ENCODE measurements at places on chromosomes 7 and 10.

- DNase-seq = no peak
Measured at GRCh38 chr7:156423876-156424275, 216.7 kb upstream of the RNF32 start.

GRCh38 chr7:21361413-21362125 is 66.3 kb upstream of the SP4 start:
- DNase-seq = no peak

GRCh38 chr10:79282388-79282787 is 64.9 kb upstream of the PPIF start:
- DNase-seq = no peak

DNA sequence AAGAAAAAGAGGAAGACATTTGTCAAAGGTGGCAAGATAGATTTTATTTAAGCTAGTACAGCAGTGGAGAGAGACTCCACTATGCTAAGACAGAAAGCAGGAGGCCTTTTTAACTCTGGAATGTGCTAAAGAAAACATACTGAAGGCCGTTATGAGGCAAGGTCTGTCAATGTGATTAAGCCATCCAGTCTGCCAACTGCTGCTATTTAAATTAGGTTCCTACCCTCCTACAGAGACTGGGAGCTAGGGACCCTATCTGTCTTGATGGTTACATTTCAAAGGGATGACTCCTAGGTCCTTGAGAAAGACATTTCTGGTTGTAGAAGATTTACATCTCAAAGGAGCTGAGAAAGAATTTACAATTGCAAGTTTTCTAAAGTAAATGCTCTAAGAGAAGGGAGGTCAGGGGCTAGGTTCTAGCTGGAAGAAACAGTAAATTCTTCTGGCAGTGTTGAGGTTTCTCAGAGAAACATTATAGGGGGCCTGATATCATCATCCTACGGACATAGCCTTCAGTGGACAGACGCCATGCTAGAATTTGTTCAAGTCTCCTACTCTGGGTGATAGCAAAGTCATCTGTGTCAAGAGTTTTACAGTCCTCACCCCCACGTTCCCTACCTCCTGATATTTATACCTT is 211.6 kb downstream of the PHF14 start:
- no peak for DNase-seq

DNA sequence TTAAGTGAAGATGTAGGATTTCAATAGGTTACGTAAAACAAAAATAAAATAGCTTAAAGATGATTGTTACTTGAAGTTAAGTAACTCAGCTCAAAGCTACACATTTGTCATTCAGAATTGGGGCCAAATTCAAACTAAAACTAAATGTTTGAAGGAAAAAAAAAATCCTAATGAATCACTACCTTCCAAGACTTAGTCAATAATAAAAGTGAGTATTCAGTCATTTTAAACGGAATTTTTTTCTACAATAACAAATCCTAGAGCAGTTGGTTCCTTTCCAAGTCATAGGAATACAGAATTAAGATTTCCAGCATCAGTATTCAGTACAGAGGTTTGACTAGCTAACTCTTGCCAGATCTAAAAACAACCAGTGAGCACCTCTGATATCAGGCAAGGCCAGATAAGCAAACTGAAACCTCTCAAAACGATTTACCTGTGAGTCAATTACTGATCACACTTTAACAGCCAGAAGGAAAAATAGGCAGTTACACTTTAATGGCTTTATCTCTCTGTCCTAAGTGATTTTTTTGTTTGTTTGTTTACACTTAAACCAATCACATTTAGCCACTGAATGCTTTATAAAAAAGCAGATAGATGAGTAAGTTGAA is 669.8 kb upstream of the ANKRD30A start:
- DNase-seq = no peak

DNA sequence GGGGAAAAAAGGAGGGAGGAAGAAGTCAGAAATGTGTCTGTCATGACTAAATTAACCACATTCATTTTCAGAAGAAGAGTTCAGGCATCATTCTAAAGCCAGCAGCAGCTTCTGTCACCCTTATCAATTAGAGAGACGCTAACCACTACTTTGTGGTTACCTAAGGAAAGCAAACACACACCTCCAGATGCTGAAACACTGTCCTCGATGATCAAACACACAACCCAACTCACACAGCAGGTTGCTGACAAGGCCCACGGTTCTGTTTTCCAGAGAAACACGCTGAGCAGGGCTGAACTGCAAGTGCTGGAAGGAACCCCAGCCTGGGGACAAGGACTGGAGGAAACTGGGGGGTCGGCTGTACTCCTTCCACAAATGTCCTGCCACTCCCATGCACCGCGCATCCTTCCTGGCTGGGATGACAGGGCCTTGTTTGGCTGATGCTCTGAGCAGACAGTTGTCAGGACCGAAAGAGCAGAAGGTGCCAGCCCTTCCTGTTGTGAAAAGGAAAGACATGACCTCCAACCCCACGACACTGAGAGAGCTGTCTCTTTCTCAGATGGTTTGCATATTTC is 36.6 kb downstream of the PRKCQ start:
- no peak for DNase-seq

- DNase-seq = no peak
Measured at GRCh38 chr10:103786020-103786419, 69.4 kb downstream of the SH3PXD2A start.

- no peak for DNase-seq
Measured at GRCh38 chr10:52706332-52707070, 66.1 kb downstream of the MBL2 start.

DNA sequence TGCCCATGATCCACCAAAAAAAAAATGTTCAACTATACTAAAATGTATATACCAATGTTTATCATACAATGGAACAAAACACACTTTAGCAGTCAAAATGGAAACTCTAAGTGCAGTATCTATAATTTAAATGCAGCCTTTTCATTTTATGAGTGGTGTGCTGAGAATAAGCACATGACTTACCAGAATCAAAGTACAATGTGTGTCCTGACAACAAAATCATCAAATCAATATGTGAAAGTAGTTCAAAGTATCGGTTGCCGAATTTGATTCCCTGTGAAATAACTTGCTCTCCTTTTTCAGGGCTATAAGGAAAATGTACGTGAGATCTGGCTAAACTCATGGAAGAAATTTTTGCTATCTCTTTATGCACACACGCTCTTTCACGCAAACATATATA is 16.9 kb upstream of the KIF5B start:
- no peak for DNase-seq

DNA sequence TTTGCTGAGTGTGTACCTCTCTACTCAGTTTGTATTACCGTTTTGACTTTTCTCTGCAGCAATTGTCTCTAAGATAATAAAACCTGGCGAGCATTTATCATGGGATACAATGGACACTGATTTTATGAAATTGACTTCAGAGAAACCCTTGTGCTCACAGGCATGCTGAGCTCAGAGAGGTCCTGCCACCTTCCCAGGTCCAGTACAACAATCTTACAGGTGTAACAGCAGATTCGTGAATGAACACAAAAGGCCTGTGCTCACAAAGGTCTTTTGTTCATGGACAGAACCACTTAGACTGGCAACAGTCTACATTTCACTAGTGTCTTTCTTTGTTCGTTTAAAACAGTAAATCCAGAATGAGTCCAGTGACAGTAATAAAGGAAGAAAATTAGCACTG is 43.2 kb downstream of the HECW1 start:
- DNase-seq = no peak

DNA sequence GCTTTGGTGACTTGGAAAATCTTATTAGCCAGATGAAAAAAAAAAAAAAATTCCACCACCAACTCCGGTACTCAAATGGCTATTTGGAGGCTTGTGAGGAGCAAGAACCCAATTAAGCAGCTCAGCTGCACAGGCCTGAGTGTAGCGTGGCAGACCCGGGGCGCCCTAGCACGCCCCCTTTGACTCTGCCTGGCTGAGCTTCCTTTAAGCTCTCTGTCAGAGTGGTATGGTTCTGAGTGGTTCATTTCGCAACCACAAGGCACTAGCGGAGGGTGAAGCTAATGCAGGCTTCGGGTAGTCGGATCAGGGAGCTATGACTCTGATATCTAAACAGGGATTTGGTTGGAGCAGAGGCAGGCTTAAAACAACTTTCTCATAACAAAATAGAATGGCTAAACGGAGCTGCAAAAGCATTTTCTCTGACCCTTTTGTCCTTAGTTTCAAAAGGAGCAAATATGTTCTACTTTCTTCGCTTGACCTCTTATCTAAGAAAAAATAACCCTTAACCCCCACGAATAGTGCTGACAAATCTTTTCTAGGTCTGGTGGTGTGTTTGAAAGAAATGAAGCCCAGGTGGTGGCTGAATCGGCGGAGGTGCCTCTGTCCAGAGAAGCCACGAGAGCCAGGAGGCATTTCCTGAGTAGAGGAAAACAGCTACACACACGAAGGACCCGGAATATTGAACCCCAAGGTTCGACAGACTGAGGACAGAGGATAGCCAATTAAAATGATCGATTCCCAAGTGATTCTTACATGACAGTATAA is 285.4 kb upstream of the GLI3 start:
- DNase-seq = no peak

- DNase-seq = no peak
Measured at GRCh38 chr10:60390224-60390626, 550 bp upstream of the ANK3 start.

DNA sequence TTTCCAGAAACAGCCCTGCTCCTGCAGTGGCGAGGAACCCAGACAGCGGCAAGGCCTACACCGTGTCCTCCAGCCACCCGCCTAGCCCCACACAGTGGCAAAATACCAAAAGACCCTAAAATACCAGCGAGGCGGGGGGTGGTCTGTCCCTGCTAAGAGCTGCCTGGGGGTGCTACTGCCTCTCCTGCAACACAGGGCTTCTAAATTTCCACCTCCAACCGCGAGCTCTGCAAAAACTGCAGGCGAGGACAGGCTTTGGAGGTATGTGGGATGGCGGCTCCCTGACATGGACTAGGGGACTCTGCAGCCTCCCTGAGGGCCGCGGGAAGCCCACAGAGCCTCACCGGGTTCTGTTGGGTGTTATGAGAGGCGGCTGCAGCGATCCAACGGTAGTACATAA is 122.3 kb downstream of the WDR37 start:
- no peak for DNase-seq

DNA sequence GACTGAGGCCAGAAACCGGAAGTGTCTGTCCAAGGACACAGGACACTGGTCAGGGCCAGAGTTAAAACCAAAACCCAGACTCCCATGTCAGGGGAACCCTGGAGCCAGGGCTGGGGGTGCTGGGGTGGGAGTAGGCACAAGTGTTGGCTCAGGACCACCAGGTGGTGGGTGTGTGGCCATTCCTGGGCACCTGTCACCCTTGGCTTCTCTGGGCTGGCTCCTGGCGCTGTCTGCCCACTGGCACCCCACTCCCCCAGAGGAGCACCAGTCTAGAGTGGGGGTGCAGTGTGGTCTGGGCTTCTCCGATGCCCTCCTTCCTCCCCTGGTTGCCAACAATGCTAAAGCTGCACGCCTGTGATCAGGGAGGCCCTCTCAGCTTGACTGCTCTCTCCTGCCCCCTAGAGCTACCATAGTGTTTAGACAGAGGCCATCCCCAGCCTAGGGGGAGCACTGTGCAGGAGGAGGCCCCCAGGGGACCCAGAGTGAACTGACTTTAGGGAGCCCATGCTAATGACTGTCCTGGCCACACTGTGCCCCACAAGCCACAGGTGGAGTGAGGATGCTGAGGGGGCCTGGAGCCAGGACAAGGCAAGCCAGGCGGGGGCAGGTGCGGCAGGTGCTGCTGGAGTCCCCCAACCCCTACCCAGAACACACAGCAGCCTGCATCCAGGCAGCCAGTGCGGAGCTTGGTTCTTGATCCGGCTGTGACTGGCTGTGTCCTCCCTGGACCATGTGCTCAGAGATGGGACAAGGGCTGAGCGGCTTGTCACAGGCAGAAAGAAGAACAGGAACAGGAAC is 11.0 kb downstream of the RASGEF1A start:
- no peak for DNase-seq

DNA sequence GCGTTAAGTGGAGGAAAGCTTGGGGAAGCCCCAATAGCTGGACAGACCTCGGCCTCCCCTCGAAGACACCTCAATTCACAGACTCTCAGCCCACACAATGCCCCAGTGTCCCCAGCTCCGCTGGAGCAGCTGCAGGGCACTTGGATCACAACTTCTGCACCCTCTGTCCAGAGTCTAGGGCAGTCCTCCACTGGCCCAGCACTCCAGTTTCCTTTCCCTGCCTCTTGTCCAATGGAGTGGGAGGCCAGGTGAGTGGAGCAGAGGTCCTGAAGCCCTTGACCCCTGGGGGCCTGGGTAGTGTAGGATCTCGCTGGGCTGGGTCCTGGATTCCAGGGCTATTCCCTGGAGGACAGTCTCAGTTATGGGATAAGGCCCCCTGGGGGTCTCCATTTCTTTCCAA is 11.9 kb downstream of the SFRP5 start:
- DNase-seq = no peak

GRCh38 chr7:85595750-85596178 is 408.9 kb upstream of the SEMA3D start:
- DNase-seq = no peak

GRCh38 chr7:5429857-5430611 is 6.4 kb upstream of the TNRC18 start:
- DNase-seq = no peak

- no peak for DNase-seq
Measured at GRCh38 chr7:6268907-6269306, 3.5 kb downstream of the CYTH3 start.

DNA sequence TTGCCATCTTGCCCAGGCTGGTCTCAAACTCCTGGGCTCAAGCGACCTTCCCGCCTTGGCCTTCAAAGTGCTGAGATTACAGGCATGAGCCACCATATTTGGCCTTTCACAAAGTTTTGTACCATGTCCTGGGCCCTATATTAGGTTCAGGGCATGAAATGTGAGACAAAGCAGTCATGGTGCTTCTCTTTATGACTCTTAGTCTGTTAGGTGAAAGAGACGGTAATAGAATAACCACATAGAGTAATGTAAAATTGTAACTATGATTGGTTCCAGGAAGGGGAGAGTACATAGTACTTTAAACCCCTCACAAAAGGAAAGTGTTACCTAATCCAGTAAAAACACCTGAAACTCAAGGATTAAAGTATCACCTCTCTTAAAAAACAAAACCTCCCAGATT is 144.7 kb downstream of the SPAG6 start:
- DNase-seq = no peak

GRCh38 chr7:117085275-117085674 is 132.0 kb downstream of the ST7 start:
- no peak for DNase-seq

DNA sequence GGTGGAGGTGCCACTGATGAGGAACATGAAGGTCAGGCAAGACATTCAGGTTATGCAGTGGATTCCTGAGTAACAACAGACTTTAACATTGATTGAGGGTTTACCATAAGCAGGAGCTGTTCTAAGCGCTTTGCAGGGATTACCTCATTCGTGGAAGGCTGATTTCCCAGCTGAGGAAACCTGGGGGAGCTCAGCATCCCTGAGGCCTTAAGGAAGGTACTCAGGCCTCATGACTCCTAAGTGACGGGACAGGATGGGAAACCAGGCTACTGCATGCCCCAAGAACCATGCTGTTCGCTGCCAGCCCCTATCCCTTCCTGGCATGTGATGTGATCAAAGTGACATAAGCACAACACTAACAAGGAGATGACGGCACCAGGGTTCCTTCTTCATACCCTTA is 143.6 kb upstream of the NFE2L3 start:
- no peak for DNase-seq

Measured in activated gamma-delta T cell (primary cell).